ENCODE measurements at places on chromosomes 16 and 17.

GRCh38 chr16:68257906-68258800 lies 6.2 kb upstream of the SLC7A6 start:
- DNase-seq: no peak
- no peaks in the 10 kb centered on the region for H3K27me3 ChIP-seq
- H3K4me1 ChIP-seq: peaks cover 11% of the 10 kb centered on the region
- H3K36me3 ChIP-seq: no peaks in the 10 kb centered on the region

- peaks cover 12% of the 10 kb centered on the region for H3K27me3 ChIP-seq
- no peaks in the 10 kb centered on the region for H3K4me1 ChIP-seq
- DNase-seq: no peak
- H3K36me3 ChIP-seq: no peaks in the 10 kb centered on the region
- H3K4me3 ChIP-seq: no peak overlapping the region
- H3K27ac ChIP-seq: no peak overlapping the region
These were observed 15.2 kb downstream of the EMP2 start for GRCh38 chr16:10565167-10565566.

GRCh38 chr16:31705371-31705770 lies 168.2 kb upstream of the ZNF267 start:
- peaks cover 35% of the 10 kb centered on the region for H3K4me1 ChIP-seq
- no peak overlapping the region for H3K27ac ChIP-seq
- no peaks in the 10 kb centered on the region for H3K27me3 ChIP-seq

DNA sequence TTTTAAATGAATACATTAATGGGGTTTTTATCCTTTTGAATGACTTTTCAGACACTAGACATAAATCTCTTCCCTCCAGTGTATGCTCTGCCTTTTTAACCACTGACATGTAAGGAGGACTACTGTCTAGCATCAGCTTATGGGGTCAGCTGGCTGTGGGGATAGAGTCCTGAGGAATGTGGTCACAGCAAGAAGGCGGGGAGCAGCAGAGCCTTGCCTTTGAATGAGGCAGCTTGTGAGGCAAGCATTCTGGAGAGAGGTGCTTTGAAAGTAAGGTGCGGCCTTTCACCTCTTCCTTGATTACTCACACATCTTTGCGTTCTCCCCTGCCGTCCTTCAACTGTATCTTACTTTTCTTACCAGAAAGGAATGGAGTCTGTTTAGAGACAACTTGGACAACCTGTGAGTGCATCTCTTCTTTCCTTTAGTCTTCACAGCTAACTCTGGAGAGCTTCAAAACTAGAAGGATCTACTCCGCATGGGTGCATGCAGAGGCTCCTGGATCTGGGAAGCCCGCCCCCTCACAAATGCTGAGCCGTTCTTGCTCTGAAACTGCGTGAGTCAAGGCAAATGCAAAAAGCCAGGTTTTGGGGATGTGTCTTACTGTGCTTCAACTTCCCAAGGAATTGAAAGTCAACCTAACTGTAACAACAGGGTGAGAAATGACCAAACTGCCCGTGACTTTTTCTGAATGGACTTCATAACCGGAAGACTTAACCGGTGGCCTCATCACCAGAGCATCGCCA lies 49.9 kb downstream of the ADCY7 start:
- H3K27ac ChIP-seq: no peak overlapping the region
- H3K27me3 ChIP-seq: no peaks in the 10 kb centered on the region
- H3K4me1 ChIP-seq: peaks cover 18% of the 10 kb centered on the region
- peaks cover 40% of the 10 kb centered on the region for H3K36me3 ChIP-seq
- no peak overlapping the region for H3K4me3 ChIP-seq

- no peak overlapping the region for H3K27ac ChIP-seq
- H3K27me3 ChIP-seq: peaks cover 2% of the 10 kb centered on the region
- H3K36me3 ChIP-seq: no peaks in the 10 kb centered on the region
- no peak for DNase-seq
- no peaks in the 10 kb centered on the region for H3K4me1 ChIP-seq
These were observed 898.2 kb upstream of the GOT2 start for GRCh38 chr16:59632276-59632855.

Measured in activated naive CD4-positive, alpha-beta T cell treated with anti-CD3 and anti-CD28 coated beads for 36 hours (primary cell).